ENCODE measurements at places on chromosomes 11 and 22.

DNA sequence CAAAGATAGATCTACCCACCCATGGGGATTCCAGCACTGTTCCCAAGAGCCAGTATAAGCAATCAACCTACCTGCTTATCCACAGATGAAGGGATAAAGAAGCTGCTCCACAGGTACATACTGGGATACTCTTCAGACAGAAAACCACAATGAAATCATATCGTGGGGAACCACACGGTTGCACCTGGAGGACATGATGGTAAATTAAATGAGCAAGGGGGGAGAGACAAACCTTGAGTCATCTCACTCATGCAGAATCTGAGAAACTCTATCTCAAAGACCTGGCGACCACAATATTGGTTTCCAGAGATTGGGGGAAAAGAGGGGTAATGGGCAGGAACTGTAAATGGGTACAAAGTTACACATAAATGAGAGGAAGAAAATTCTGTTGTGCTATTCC is 14.5 kb downstream of the RGL4 start:
- DNase-seq, result no peak

- DNase-seq, result no peak
Measured at GRCh38 chr22:20137671-20138416, 6.2 kb downstream of the ZDHHC8 start.

GRCh38 chr22:44335903-44336803 is 23.4 kb upstream of the SHISAL1 start:
- no peak for DNase-seq

DNA sequence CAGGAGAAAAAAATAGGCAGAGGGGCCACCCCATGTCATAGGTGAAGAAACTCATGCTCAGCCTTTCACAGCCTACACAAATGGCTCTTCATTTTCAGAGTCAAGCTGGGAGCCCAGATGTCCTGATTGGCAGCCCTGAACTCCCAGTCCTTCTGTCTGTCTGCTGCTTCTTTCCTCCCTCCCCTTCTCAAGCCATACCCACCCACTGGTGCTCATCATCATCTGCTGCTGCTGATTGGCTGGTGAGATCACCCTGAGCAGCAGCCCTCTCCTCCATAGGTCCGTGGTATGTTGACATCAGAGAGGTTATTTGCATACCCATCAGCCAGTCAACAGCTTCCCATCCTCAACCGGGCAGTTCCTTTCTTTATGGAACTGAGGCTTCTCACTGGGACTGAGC is 46.1 kb upstream of the PRDM11 start:
- DNase-seq, result no peak

DNA sequence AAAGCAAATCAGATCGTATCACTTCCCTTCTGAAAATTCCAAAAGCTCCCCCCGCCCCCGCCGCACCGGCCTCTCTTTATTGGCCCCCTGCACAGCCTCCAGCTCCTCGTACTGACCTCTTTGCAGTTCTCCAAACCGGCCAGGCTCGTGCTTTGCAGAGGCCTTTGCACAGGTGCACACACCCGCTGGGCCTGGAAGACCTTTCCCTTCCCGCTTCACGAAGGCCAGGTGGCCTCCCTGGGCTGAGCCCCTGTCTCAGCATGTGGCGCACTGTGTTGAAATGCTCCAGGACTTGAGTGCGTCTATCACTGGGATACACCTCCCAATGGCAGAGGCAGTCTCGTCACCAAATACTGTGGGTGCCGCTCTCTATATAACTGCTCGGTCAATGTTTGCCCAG is 13.2 kb upstream of the ADA2 start:
- DNase-seq, result no peak
